ENCODE measurements at places on chromosomes 3 and 15. TPM values are rescaled to one million over a fixed set of nuclear protein-coding genes. Genes with fewer than 3 reads are reported as not detected.

- DNase-seq, result no peak
Measured at GRCh38 chr3:52345521-52346109, 29.5 kb downstream of the DNAH1 start.

- DNase-seq, result no peak
Measured at GRCh38 chr3:133924041-133924440, 28.4 kb upstream of the RAB6B start.

GRCh38 chr3:193569119-193569518 lies 14.4 kb upstream of the ATP13A4 start:
- no peak for DNase-seq

- no peak for DNase-seq
Measured at GRCh38 chr15:25241241-25241801, 197.5 kb downstream of the UBE3A start.

SMCO1 gene
- not detected for total RNA-seq

DLL4 gene
- total RNA-seq, result 0.08 TPM

ACP3 gene
- not detected for total RNA-seq

GRK7 gene
- 0.16 TPM for total RNA-seq

TRH gene
- not detected for total RNA-seq

SNRK gene
- total RNA-seq, result 280 TPM
